ENCODE measurements at places on chromosomes 1 and 21. TPM values are rescaled to one million over a fixed set of nuclear protein-coding genes. Genes with fewer than 3 reads are reported as not detected.
A peak's percentile ranks its signal among the peaks of the same experiment; 100 is the strongest.

Gene KCNA3
- not detected for total RNA-seq

Gene SNIP1
- total RNA-seq: 21.4 TPM

Gene SH3BP5L
- total RNA-seq: 23.9 TPM

DNA sequence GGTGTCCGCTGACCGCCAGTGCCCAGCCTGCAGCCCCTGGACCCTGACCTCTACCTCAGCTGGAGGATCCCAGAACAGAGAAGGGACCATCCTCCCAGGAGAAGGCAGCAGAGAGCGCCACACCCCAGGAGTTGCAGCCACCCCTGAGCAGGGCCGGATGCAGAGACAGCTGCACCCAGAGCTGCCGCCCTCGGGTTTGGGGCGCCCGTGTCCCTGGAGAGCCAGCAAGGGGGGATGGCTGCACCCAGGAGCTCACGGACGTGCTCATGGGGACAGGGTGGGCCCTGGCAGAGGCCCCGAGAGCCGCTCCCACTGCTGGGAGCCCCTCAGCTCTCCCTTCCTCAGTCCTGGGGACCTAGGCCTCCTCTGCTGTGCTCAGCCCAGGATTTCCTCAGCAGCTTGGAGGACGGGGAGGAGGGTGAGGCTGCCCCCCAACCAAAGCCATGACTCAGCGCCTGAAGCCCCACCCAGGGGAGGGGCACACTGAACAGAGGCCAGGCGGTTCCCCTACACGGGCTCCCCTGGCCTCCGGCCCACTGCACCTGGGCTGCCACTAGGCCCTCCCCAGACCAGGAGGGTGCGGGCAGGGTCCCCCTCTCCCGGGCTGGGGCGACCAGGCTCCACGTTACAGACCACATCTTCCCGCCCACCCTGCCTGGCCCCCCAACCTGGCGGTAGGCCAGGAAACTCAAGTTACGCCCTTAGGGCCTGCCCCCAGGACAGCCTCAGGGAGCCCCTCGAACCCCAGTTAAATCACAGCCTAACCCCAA, 2.2 kb downstream of the ACAP3 start:
- no peaks in the 10 kb centered on the region for H3K27me3 ChIP-seq
- H3K27ac ChIP-seq: peak overlapping the region; percentile 59
- no peak for DNase-seq
- peaks cover 41% of the 10 kb centered on the region for H3K4me1 ChIP-seq
- no peaks in the 10 kb centered on the region for H3K36me3 ChIP-seq

DNA sequence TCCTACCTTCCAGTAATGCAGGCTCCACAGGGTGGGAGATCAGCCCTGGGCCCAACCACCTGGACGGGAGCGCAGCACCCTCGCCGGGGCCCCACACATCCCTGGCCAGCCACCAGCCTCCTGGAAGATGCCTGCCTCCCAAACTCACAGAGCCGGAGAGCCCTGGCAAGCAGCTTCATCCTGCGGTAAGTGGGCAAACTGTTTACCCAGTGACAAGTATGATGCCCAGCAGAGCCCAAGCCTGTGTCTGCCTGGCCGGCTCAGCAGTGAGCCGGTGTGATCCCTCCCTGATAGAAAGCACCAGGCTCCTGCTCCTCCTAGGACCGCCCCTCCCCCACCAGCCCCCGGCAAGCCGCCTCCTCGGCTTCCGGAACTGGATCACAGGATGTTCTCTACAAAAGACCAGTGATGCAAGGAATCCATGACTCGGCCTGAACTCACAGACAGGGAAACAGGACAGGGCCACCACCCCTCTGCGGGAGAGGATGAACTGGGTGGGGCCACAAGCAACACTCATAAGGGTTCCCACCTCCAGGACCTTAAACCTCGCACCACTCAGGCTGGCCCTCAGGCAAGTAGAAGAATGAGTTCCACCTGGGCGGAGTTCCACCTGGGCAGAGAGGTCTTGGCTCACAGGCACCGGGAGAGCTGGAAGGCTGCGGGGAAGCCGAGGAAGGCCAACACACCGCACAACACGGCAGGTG, 7.9 kb downstream of the ACOT7 start:
- no peaks in the 10 kb centered on the region for H3K36me3 ChIP-seq
- peak overlapping the region; percentile 25 for H3K4me3 ChIP-seq
- peak overlapping the region; percentile 90 for H3K27ac ChIP-seq
- H3K4me1 ChIP-seq: peaks cover 28% of the 10 kb centered on the region
- H3K27me3 ChIP-seq: no peaks in the 10 kb centered on the region

DNA sequence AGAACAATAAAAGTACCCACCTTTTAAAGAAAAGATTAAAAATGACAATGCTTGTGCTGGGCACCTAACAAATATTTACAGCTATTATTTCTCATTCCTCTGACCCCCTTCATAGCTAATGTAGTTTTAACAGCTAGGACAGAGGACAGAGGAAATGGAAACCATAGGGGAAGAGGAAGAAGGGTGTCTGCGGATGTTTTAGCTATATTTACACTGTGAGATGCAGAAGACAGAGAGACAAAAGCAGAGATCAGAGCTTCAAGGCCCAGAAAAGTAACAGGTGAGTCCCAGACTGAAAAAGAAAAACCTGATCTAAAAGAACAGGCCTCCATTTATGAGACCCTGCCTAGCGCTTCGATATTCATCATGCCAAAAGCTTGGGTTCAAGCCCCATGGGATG, 72.0 kb downstream of the ZNF281 start:
- H3K4me1 ChIP-seq: peaks cover 12% of the 10 kb centered on the region
- no peak for DNase-seq
- no peak overlapping the region for H3K27ac ChIP-seq
- no peaks in the 10 kb centered on the region for H3K36me3 ChIP-seq
- no peaks in the 10 kb centered on the region for H3K27me3 ChIP-seq

DNA sequence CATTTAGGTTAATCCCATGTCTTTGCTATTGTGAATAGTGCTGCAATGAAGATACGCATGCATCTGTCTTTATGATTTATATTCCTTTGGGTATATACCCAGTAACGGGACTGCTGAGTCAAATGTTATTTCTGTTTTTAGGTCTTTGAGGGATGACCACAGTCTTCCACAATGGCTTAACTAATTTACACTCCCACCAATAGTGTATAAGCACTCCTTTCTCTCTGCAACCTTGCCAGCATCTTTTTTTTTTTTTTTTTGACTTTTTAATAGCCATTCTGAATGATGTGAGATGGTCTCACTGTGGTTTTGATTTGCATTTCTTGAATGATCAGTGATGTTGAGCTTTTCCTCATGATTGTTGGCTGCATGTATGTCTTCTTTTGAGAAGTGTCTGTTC, 33.5 kb downstream of the ASH1L start:
- no peak for DNase-seq
- H3K27ac ChIP-seq: no peak overlapping the region
- H3K4me3 ChIP-seq: no peak overlapping the region
- no peaks in the 10 kb centered on the region for H3K36me3 ChIP-seq
- no peaks in the 10 kb centered on the region for H3K27me3 ChIP-seq

DNA sequence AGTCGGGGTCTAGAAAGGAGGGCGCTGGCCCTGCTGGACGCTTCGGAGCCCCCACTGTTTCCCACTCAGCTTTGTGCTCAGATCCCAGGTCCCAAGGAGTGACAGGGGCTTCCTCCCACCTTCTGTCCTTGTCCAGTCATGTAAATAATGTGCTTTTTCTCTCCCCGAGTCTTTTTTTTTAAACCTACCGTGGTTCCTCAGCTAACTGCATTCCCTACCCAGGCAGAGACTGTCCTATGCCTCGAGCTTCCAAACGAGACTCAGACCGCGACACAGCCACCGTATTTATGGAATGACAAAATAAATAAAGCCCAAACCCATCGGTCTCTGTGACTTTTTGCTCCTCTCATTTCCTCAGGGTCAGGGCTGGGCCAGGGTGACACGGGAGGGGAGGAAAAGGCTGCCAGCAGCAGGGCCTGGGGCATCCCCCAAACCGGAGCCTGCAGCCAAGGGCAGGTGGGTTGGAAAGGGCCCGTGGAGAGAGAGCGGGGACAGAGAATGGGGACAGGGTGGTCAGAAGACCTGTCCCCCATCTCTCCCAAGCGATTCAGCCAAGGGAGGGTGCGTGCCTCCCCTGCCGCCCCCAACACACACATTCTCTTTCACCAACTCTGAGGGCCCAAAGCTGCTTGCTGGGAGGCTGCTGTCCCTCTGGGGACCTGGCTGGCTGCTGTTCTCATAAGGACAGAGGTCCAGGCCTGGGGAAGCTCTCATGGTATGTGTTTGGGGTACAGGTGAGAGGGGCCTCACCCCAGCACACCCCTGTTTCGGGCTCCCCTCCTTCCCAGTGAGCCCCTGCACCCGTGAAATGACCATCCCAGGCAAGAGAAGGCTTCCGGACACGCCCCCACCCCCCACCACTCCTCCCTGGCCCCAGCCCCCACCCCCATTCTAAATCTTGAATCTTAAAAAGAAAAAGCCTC, 55.4 kb downstream of the KCNAB2 start:
- H3K4me3 ChIP-seq: no peak overlapping the region
- peaks cover 9% of the 10 kb centered on the region for H3K4me1 ChIP-seq
- H3K27me3 ChIP-seq: no peaks in the 10 kb centered on the region
- DNase-seq: no peak
- H3K36me3 ChIP-seq: no peaks in the 10 kb centered on the region

DNA sequence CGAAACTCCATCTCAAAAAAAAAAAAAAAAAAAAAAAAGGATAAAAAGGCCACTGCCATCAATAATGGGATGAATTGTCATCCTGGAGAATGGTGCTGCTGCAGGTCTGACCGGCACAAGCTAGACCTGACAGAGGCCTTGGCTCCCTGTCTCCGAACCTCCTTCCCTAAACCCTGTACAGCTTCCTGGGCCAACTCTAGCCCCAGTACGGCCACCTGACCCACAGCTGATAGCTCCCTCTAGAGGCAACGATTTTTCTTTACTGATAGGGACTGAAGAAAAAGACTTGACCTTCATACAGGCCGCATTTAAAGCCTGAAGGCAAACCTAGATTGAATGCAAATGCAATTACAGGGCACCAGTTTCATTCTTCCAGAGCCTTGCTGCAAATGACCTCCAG, 30.7 kb downstream of the NOL9 start:
- H3K4me3 ChIP-seq: no peak overlapping the region
- peaks cover 4% of the 10 kb centered on the region for H3K36me3 ChIP-seq
- no peak overlapping the region for H3K27ac ChIP-seq
- H3K4me1 ChIP-seq: peaks cover 4% of the 10 kb centered on the region
- DNase-seq: no peak

GRCh38 chr1:61337441-61337951, 255.1 kb downstream of the NFIA start:
- H3K4me1 ChIP-seq: peaks cover 19% of the 10 kb centered on the region
- no peaks in the 10 kb centered on the region for H3K27me3 ChIP-seq
- no peaks in the 10 kb centered on the region for H3K36me3 ChIP-seq
- peak overlapping the region; percentile 64 for H3K27ac ChIP-seq
- H3K4me3 ChIP-seq: no peak overlapping the region
- no peak for DNase-seq
